Activated CD4-positive, alpha-beta T cell treated with anti-CD3 and anti-CD28 coated beads for 48 hours (primary cell): ENCODE measurements at places on chromosomes 6 and 20.

DNA sequence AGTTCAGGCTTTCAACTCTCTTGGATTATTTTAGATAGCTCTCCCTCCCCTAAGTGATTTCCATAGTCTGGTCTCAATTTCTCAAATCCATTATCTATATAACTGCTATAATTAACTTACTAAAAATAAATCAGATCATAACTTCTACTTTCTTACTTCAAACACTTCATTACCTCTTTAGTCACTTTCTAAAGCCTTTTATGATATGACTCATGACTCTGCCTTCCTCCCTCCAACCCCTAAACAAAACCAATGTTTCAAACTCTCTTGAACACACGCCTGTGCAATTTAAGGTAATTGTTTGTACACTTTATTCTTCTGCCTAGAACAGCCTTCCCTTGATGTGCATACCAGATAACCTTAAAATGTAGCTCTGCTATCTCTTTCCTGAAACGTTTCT is 100.5 kb downstream of the LMBRD1 start:
- DNase-seq = no peak

DNA sequence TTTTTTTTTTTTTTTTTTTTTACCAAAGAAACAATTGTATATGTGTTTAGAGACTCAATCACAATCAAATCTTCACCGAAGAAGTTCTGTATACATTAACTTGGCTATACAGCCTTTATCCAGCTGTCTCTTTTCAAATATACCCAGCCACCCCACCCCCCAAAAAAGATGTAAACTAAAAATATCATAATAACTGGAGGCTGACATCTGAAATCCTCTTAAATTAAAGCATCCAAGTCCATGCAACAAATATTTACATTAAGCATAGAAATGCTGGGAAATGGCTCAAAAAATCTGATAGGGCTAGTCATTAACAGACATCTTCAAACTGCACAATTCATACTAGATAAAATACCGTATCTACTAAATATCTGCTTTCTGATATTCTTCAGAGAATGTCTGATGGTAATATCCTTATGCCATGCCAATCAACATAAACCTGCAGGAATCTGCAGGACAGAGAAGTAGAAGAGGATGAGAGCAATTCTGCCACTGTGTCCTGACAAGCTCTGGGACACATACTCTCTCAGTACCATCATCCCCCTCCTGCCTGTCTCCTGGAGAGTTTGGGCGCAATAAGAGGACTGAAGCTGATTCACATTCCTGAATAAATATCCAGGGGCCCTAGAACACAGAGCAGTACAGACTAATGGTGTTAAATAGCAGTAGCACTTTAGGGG is 152.4 kb downstream of the KIF6 start:
- DNase-seq = no peak

GRCh38 chr20:32516583-32517517 is 68.3 kb downstream of the NOL4L start:
- DNase-seq = no peak

DNA sequence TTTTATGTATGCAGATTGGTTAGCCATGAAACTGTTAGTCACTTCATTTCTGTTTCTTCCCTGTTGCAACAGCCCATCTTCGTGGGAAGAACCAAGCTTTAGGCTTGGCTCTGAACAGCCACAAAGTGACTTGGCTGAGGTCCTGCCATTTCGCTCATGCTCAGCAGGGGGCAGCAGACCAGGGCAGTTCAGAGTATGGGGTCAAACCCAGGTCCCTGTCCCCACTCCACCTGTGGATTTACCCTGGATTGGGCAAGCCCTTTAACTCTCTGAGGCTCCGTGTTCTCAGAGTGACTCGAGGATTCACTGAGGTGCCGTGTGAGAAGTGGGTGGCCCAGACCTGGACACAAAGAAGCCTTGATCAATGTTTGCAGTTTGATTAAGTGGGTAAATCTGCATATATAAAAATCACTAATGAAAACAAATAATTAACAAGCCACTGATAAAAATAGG is 19.8 kb upstream of the MAP1LC3A start:
- DNase-seq = peak; percentile 75

- DNase-seq = no peak
These were observed 4.1 kb upstream of the TRIM27 start for GRCh38 chr6:28927846-28928245.

GRCh38 chr6:57017841-57018240 is 28.7 kb upstream of the KIAA1586 start:
- no peak for DNase-seq

- DNase-seq = no peak
These were observed 492.5 kb upstream of the FLRT3 start for GRCh38 chr20:14829906-14830305.

DNA sequence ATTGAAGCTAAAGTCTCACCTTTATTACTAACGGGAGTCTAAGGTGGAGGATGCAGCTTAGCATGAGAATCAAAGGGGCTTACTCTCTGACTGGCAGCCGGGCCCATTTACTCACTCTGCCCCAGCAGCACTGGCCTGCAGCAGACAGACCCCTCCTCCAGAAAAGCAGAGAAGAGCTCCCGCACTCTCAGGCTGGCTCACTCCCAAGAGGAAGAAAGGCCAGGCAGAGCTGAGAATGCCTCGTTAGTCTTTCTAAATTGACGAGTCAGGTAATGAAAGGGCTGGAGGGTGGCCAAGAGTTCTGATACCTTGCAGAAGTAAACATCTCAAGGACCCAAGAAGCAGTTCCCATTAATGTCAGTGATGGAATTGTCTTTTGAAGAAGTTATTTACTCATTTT is 44.5 kb upstream of the IL20RA start:
- DNase-seq = no peak

DNA sequence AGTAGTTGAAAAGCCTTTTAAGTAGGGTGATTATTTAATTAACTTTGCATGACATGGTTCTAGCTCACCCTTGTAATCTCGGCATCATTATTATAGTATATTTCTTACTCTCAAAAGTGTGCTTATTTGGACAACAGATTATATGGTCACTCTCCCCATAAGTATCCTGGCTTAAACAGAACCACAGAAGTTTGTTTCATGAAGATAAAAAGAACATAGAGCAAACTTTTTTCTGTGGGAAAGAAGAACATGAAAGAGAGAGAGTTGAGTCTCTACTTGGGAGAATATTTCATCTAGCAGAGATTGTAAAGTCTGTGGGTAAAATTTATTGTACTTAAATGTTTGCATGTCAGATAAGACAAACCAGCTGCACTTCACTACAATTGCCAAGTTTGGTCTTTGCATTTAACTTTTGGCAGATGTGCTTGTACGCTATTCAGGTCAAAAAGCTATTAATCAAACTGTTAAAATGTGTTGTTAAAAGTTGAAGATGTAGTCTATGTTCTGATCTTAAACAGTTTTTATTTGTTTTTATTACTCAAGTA is 33.4 kb upstream of the PRIM2 start:
- no peak for DNase-seq

GRCh38 chr6:27214126-27214601 is 33.3 kb upstream of the PRSS16 start:
- DNase-seq = no peak

DNA sequence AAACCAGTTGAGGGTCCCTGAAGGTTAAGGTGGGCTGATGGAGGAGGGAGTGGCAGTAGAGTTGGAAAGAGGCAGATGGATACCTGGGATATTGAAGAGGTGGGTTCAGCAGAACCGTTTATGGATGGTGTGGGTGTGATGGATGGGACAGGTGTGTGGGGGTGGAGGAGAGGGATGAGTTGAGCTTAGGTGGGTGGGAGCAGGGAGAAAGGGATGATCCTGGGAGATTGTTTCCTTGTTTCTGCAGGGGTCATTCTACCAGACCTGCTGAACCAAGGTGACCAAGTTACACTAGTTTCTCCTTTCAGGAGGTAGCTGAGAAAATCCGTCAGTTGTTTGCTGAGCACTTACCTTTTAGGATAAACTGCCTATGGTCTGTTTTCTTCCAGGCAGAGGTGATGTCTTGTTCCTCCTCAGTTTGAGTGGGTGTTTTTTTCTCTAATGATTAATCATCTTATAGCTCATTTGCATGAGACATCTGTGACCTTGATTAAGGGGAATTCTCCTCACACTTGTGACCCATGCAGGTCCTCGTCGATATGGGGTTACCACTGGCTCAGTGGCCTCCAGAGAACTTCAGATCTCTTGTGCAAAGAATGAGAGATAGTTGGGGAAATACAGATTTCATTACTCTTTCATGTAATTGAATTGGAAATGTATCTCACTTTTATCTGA is 53.0 kb downstream of the FARS2 start:
- no peak for DNase-seq

GRCh38 chr6:25564943-25565342 is 87.1 kb upstream of the SCGN start:
- DNase-seq = no peak

- DNase-seq = no peak
These were observed 90.9 kb downstream of the SCAF8 start for GRCh38 chr6:154824076-154824475.

DNA sequence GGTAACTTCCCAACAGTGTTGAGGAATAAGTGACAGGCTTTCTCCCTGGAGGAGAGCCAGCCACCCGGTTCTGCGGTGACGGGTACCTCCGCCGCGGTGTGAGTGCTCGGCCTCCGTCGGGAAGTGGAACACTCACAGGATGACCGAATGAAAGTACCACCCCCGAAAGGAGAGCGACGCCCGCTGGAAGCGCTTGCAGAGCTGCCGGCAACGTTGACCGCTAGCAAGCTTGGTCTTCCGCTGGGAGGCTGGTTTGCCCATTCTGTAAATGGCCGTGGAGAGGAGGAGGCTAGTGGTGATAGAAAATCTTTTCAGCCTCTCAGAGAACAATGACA is 614 bp upstream of the TMEM242 start:
- peak; percentile 41 for DNase-seq

DNA sequence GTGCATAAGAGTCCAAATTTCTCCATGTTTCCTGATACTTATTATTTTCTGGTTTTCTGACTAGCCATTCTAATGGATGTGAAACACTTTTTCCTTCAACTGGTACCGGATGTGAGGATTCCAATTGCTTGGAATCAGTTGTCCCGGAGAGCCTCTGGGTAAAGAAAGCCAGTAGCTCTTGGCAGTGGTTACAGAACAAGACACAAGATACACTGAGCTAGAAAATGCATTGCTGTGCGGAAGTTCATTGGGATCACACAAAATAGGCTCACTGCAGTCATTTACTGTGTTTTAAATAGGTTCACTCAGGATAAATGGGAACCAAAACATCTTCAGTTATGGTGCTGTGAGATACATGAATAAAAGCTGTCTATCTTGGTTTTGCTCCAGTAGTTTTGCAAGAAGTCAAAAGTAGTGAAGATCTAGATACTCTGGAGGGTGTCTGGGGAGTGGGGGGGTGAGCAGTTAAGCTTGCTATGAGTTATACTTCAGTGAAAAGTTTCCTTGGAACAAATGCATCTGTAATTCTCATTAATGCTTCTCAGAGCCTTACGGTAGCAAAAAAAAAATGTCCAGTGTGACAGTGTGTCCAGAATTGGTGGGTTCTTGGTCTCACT is 54.4 kb upstream of the RNF182 start:
- DNase-seq = no peak

DNA sequence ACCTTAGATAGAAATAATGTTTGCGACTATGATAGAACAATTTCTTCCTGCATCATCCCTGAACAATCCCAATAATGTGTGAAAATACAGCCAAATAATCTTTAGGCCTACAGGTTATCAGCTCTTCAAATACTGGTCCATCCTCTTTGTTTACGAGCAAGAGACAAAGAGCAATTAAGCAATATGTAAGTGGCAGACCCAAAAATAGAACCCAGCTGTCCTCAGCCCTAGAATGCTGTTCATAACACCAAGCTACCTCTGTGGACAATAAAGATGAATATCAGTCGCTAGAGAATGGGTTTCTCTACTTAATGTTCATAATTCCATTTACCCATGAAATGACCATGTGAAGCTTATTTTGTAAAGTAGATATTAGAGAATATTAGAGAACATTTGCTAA is 28.4 kb upstream of the OSTM1 start:
- DNase-seq = no peak

DNA sequence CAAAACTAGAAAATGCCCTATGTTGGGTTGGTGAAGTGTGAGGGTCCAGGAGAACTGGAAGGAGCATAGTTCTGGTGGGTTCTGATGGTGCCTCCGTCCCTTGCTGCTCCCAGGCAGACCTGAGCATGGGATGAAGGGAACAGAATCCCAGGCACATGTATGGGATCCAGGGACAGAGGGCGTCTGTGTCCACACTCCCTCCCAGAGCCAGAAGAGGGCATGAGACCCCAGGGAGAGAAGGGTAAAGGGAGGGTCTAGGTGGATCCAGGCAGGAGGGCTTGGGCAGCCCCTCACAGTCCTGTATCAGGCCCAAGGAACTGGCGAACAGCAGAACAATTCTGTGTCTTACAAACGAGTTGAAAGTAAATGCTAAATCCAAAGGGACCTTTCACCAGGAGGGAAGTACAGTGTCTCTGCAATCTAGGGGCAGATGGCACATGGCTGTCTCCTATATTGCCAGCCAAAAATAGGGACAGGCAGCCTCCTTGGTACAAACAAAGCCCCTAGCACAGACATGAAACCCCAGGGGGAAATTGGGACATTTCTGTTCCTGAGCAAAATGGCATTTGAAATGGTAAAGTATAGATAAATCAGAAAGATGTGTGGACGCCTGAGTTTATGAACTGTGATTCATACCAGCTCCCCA is 2.5 kb upstream of the BPIFA1 start:
- no peak for DNase-seq

DNA sequence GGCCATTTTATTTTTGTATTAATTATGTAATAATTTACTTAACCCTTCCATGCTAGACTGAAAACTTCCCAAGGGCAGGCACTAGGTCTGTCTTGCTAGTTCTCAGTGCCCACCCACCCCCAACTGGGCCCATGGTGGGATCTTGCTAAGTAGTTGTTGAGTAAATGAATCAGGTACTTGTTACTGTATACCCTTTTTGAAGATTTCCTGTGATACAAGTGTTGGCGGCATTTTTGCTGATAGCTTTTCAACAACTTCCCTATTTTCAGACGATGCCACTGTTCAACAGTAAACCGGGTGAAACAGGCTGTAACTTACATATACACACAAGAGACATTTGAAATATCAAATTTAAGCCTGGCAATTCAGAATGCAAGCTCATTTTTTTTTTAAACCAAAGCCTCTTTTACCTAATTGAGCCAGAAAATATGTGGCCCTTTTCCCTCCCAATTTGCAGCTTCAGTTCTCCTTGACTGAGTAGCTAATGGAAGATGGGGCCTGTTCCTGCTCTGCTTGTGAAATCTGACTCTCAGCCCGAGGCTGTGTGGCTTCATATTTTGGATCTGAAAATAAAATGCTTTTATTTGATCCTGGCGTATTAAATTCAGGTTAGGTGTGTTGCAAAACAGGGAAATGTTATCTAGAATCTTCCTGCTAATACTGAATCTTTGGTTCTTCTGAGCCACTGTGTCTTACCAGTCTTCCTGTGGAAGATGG is 288.3 kb downstream of the NRN1 start:
- no peak for DNase-seq
